ENCODE measurements at places on chromosomes 3 and 15. TPM values are rescaled to one million over a fixed set of nuclear protein-coding genes. Genes with fewer than 3 reads are reported as not detected.

The CEP63 gene
- total RNA-seq: 13.1 TPM

The NRG4 gene
- not detected for total RNA-seq

The KCNMB3 gene
- total RNA-seq: 2.6 TPM

GRCh38 chr15:49815526-49815925, 194.7 kb downstream of the DTWD1 start:
- no peak for DNase-seq

- DNase-seq: peak; percentile 94
Observed at GRCh38 chr3:72123908-72124441, 339.0 kb upstream of the PROK2 start.

All from lung microvascular endothelial cell (primary cell).